Effector memory CD8-positive, alpha-beta T cell (primary cell): ENCODE measurements at places on chromosomes 13 and 19.

DNA sequence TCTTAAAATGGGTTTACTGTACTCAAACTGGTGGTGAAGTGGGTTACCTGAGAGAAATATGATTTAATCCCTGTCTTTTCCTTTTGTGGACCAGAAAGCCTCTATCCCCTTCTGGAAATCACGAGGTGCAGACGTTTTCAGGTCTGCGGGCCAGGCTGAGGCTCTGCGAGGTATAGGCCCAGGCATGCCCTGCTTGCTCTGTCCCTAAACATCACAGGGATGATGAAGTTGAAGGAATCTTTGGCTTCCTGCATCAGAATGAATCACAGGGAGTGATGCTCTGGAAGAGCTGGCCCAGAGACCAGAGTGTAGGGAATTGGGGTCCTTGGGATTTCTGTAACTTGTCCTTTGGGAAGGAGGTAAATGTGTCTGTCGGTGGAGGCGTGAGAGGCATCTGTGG, 18.4 kb upstream of the CHST8 start:
- DNase-seq = no peak
- H3K27ac ChIP-seq = no peak overlapping the region
- peaks cover 39% of the 10 kb centered on the region for H3K27me3 ChIP-seq
- H3K4me3 ChIP-seq = no peak overlapping the region

GRCh38 chr19:50719566-50719965, at the start of gene SHANK1:
Gene SHANK1, minus strand, starts transcription at chr19:50719802. Its CDS starts 2,883 bp downstream, at chr19:50716919.
- peaks cover 3% of the 10 kb centered on the region for H3K36me3 ChIP-seq
- H3K4me1 ChIP-seq = peaks cover 7% of the 10 kb centered on the region
- peaks cover 78% of the 10 kb centered on the region for H3K27me3 ChIP-seq
- no peak for DNase-seq
- peak within 1 kb of the TSS; percentile 56 for H3K4me3 ChIP-seq
- H3K27ac ChIP-seq = no peak within 1 kb of the TSS

DNA sequence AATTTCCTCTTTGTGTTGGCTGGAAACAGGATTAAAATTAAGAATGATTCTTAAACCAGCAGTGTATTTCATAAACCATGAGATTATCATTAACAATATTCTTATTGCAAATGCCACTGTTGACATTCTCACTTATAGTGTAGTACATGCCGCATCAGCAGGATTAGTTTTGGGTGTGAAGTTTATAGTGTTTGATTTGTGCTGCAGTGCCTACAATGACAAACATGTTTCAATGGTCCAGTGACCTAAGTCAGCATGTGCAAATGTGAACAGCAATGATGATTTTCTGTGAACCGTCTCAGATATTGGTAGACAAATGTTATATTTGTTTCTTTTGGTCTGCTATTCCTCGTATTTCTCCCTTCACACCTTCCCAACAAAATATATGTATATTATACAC, 49.8 kb upstream of the TDRD3 start:
- peaks cover 43% of the 10 kb centered on the region for H3K27me3 ChIP-seq
- H3K36me3 ChIP-seq = no peaks in the 10 kb centered on the region
- H3K4me1 ChIP-seq = no peaks in the 10 kb centered on the region
- DNase-seq = no peak
- no peak overlapping the region for H3K4me3 ChIP-seq
- no peak overlapping the region for H3K27ac ChIP-seq

- peaks cover 40% of the 10 kb centered on the region for H3K4me1 ChIP-seq
- peaks cover 28% of the 10 kb centered on the region for H3K27me3 ChIP-seq
- peak; percentile 89 for DNase-seq
- H3K4me3 ChIP-seq = peak within 1 kb of the TSS; percentile 95
These were observed at the start of gene TRAPPC5 for GRCh38 chr19:7680606-7681339. Gene TRAPPC5, plus strand, starts transcription at chr19:7680833. Its CDS starts 1,421 bp downstream, at chr19:7682254.

DNA sequence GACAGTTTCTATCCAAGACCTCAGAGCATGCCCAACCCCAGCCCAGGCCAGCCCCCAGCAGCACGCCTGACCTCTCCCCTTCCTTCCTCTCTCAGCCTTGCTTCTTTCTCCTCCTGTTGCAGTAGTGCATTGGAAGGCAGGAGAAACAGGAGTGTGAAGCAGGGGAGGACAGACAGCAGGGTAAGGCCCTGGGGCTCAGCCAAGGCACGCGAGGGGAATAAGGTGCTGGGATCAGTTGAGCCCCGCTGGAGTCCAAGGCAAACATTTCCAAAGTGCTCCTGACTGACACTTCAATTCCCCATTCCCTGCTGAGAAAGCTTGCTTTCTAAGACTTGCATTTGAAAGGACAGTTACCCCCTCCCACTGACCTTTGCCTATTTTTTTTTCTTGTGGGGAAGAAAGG, 73.1 kb upstream of the OLFM4 start:
- H3K27me3 ChIP-seq = no peaks in the 10 kb centered on the region
- no peak overlapping the region for H3K27ac ChIP-seq
- no peak overlapping the region for H3K4me3 ChIP-seq
- H3K36me3 ChIP-seq = no peaks in the 10 kb centered on the region

- peak overlapping the region; percentile 95 for H3K27ac ChIP-seq
- no peak for DNase-seq
These were observed 15.3 kb upstream of the GPR183 start for GRCh38 chr13:99322297-99323103.

DNA sequence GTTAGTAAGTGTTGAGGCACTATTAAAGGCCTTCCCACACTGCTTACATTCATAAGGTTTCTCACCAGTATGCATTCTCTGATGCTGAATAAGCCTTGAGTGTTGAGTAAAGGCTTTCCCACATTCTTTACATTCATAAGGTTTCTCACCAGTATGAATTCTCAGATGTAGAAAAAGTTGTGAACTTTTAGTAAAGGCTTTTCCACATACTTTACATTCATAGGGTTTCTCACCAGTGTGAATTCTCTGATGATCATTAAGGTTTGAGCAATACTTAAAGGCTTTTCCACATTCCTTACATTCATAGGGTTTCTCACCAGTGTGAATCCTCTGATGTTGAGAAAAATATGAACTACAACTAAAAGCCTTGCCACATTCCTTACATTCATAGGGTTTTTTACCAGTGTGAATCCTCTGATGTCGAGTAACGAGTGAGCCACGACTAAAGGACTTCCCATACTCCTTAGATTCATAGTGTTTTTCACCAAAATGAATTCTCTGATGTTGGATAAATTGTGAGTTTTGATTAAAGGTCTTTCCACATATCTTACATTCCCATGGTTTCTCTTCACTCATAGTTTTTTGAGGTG, 24.2 kb downstream of the ZNF829 start:
- H3K27me3 ChIP-seq = no peaks in the 10 kb centered on the region
- H3K4me3 ChIP-seq = no peak overlapping the region
- no peak for DNase-seq

DNA sequence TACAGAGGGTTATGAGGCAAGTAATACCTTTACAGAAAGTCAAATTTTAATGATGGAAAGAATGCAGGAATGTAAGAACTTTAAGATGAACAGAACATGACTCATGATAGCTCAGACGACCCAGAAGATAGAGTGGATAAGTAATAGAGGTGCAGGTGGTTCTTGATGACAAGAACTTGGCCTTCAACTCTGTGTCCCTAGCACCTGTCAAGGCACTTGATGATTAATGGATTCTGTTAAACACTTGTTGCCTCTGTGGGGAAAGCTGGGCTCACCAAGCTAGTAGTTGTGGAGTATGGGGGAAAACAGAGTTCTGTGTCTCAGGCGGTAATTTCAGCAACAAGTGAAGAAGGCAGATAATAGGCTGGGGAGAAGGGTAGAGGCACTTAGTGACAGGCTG, 306.2 kb downstream of the ATP8A2 start:
- no peaks in the 10 kb centered on the region for H3K36me3 ChIP-seq
- no peak for DNase-seq
- peaks cover 7% of the 10 kb centered on the region for H3K27me3 ChIP-seq
- H3K27ac ChIP-seq = no peak overlapping the region
- H3K4me1 ChIP-seq = no peaks in the 10 kb centered on the region

- H3K4me1 ChIP-seq = peaks cover 20% of the 10 kb centered on the region
- DNase-seq = peak; percentile 47
- H3K27ac ChIP-seq = peak overlapping the region; percentile 88
- no peaks in the 10 kb centered on the region for H3K27me3 ChIP-seq
These were observed 103.9 kb upstream of the UBL3 start for GRCh38 chr13:29954082-29955028.

- DNase-seq = no peak
- no peaks in the 10 kb centered on the region for H3K4me1 ChIP-seq
- H3K4me3 ChIP-seq = no peak overlapping the region
- H3K36me3 ChIP-seq = no peaks in the 10 kb centered on the region
- no peak overlapping the region for H3K27ac ChIP-seq
These were observed 527.9 kb downstream of the MYO16 start for GRCh38 chr13:109157275-109157674.

DNA sequence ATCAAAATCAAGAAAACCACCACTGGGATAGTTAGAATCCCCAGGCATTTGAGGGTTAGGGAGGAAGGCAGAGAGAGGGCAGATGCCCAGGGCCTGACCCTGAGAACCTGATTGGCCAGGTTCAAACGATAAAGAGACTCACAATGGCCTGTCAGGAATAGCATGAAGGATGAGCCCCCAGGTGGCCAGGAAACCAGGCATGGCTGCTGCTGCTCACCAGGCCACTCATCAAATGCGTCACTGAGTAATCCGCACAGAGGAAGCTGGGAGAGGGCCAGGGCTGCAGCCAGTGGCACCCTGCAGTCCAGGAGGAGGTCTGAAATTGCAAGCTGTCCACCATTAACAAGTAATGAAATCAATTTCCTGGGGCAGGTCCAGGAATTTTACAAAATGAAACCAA, 111.3 kb downstream of the KATNAL1 start:
- H3K27me3 ChIP-seq = no peaks in the 10 kb centered on the region
- H3K27ac ChIP-seq = no peak overlapping the region
- peaks cover 5% of the 10 kb centered on the region for H3K36me3 ChIP-seq
- no peak for DNase-seq
- no peaks in the 10 kb centered on the region for H3K4me1 ChIP-seq
- no peak overlapping the region for H3K4me3 ChIP-seq

DNA sequence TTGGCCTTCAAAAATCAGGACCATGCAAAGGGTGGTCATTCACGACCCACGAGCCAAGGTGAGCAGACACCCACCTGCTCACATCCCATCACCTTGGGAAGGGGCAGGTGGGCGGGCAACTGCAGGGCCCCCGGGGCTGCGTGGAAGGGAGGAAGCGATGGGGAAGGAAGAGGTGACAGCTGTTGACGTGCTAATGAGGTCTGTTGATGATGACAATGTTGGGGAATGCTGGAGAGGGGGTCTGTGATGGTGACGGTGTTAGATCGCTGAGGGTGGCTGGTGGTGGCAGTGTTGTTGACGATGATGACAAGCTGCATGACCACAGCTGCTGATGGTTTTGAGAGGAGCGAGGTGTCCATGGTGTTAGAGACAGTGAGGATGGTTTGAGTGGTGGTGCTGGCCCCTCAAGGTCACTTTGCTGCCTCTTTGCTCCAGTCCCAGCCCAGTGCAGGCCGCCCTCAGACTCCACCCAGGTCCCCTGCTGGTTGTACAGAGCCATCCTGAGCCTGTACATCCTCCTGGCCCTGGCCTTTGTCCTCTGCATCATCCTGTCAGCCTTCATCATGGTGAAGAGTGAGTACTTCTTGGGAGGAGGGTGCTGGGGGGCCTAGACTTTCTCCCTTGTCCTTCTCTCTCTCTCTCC, 900 bp downstream of the MCEMP1 start:
- H3K36me3 ChIP-seq = peaks cover 33% of the 10 kb centered on the region
- peaks cover 63% of the 10 kb centered on the region for H3K27me3 ChIP-seq
- H3K4me3 ChIP-seq = no peak overlapping the region
- DNase-seq = no peak
- peaks cover 27% of the 10 kb centered on the region for H3K4me1 ChIP-seq
- no peak overlapping the region for H3K27ac ChIP-seq

- H3K27me3 ChIP-seq = no peaks in the 10 kb centered on the region
- H3K36me3 ChIP-seq = no peaks in the 10 kb centered on the region
- no peaks in the 10 kb centered on the region for H3K4me1 ChIP-seq
- H3K4me3 ChIP-seq = no peak overlapping the region
These were observed 290.4 kb downstream of the DACH1 start for GRCh38 chr13:71576571-71576970.

- H3K4me1 ChIP-seq = peaks cover 33% of the 10 kb centered on the region
- DNase-seq = no peak
- H3K27me3 ChIP-seq = no peaks in the 10 kb centered on the region
- peaks cover 39% of the 10 kb centered on the region for H3K36me3 ChIP-seq
These were observed 55.3 kb upstream of the TEX29 start for GRCh38 chr13:111265006-111265700.
